ENCODE measurements at places on chromosomes 1 and 21. TPM values are rescaled to one million over a fixed set of nuclear protein-coding genes. Genes with fewer than 3 reads are reported as not detected.

The RIPPLY3 gene
- not detected for total RNA-seq

GRCh38 chr1:228478912-228479711 is 8.1 kb upstream of the RNF187 start:
- no peak for DNase-seq

- peak; percentile 80 for DNase-seq
These were observed 8.2 kb upstream of the S100A10 start for GRCh38 chr1:152001631-152002584.

GRCh38 chr1:47201179-47201578 is 11.3 kb upstream of the PDZK1IP1 start:
- no peak for DNase-seq

DNA sequence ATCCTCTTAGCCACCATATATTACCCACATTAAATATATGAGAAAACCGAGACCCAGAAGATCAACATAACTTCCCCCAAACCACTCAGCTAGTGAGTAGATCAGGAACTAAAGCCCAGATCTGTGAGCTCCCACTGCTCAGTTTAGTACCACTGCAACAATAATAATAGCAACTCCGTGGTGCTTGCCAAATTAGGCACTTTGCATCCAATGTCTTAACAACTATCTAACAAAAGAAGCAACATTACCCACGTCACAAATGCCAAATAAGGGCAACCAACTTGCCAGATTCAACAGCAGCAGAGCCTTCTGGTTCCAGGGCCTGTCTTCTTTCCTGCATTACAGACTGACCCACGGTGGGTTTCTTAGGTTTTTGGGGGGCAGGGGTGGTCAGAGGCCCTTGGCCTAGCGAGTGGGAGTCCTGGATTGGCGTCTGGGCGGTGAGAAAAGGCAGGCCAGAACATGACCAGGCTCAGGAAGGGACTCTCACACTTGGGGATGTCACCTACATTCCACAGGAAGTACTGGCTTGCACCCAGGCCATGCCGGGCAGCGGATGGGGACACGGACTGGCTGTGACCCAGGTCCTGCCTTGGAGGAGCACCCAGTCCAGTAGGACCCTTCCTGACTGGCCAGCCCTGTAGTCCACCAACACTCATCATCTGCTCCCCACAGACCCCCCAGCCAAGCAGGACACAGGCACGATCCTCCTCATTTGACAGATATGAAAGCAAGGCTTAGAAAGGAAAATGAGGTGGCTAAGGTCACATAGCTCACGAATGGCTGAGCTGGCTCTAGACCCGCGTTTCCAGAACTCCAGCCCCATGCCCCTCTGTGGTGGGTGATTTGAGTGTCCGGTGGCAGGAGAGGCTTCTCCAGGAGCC is 4.6 kb downstream of the HCRTR1 start:
- peak; percentile 4 for DNase-seq

DNA sequence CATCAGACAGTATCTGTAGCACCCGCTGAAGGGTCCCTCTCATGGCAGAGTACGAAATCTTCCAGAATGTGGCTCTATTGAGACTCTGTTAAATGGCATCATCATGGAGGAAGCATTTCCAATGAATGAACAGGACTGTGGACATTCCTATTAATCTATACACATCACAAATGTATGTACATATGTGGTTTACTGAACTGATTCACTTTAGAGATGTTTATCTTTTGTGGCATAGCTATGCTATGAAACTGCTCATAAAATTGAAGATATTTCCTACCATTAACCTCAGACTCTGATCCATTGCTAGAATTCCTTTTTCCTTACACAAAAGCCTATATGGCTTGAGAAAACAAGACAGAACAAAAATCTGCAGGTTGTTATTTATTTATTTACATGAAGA is 259.6 kb upstream of the RRP15 start:
- DNase-seq, result no peak

Measured in B cell (primary cell).